ENCODE measurements at places on chromosomes 13 and 19. TPM values are rescaled to one million over a fixed set of nuclear protein-coding genes. Genes with fewer than 3 reads are reported as not detected.

Gene ATP8B3
- 1.6 TPM for total RNA-seq

DNA sequence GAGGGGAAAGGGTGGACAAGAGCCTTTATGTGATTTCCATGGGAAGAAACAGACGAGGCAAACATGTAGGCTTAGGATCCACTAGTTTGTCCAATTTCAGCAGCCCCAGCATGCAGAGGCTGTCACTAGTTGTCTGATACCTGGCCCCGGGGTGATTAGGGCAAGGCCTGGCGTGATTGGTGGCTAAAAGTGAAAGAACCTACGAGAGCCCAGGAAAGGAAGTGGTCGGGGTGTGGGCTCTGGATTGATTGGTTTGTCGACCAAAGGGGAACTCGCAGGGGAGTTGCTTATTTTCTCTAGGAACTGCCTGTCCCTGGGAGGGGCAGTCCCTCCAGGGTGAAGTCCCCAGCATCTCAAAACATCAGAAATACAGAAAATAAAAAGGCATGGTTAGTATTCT is 64.2 kb upstream of the UQCRFS1 start:
- H3K27me3 ChIP-seq, result no peaks in the 10 kb centered on the region
- no peak overlapping the region for H3K27ac ChIP-seq
- DNase-seq, result no peak
- H3K36me3 ChIP-seq, result no peaks in the 10 kb centered on the region

- H3K36me3 ChIP-seq, result no peaks in the 10 kb centered on the region
- H3K27ac ChIP-seq, result no peak overlapping the region
- H3K4me3 ChIP-seq, result no peak overlapping the region
- H3K4me1 ChIP-seq, result no peaks in the 10 kb centered on the region
- no peaks in the 10 kb centered on the region for H3K27me3 ChIP-seq
These were observed 62.0 kb downstream of the KL start for GRCh38 chr13:33078263-33078662.

Gene EBI3
- 0.36 TPM for total RNA-seq

Gene CILP2
- 0.18 TPM for total RNA-seq

GRCh38 chr13:27542220-27542619 is 78.1 kb downstream of the LNX2 start:
- peaks cover 1% of the 10 kb centered on the region for H3K4me1 ChIP-seq
- no peak for DNase-seq
- H3K27me3 ChIP-seq, result no peaks in the 10 kb centered on the region
- no peaks in the 10 kb centered on the region for H3K36me3 ChIP-seq

DNA sequence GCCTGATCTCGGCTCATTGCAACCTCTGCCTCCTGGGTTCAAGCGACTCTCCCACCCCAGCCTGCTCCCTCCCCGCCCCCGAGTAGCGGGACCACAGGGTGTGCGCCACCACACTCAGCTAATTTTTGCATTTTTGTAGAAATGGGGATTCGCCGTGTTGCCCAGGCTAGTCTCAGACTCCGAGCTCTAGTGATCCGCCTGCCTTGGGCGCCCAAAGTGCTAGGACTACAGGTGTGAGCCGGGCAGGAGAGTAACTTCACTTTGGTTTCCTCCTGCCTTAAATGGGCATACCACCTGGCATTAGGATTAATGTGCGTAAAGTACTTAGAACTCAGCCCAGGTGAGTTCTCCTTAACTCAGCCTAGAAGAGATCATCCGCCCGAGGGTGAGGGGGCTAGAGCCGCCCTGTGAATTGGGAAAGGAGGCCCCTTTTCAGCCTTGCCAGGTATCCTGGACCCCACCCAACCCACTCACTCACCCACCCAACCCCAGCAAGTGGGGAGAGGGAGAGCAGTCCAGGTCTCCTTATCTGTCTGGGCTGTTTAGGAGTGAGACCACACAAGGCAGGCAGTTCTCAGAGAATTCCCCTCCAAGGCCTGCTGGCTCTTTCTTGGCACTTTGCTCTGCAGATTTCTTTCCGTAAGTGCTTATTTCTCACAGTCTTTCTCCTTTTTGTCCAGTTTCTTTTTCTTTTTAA is 1.2 kb upstream of the ZFP36 start:
- peaks cover 27% of the 10 kb centered on the region for H3K4me1 ChIP-seq
- no peak overlapping the region for H3K4me3 ChIP-seq
- H3K27me3 ChIP-seq, result no peaks in the 10 kb centered on the region
- H3K27ac ChIP-seq, result 0 out of 2 replicates have a peak overlapping the region, but pooled peaks have one; percentile 5
- peaks cover 15% of the 10 kb centered on the region for H3K36me3 ChIP-seq

DNA sequence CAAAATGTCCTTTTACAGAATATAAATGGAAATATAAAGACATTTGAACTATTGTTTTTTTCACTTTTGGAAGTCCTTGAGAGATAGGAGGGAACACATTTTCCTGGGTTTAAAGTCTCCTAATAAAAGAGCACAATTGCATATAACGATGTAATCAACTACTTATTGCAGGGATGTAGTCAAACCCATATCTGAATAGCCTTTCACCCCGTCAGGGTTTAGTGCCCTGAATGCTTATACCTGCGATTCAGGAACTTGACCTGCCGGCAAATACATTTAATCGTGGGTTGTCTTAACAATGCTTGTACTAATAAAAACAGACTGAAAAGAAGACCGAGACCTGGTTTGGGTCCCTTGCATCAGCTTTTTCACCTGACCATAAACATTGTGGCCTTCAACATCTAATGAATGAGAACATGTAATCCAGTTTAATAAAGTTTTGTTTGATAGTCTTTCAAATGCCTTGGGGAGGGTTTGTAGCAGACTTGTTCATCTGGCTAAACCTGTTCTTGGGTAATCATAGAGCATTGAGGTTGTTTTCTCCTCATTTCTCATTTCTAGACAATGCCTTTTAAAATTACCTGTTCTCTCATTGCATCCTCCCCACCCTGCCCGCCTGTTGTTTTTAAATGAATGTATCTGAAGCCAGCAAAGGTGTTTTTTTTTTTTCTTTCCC is 7.0 kb downstream of the KLF5 start:
- peaks cover 6% of the 10 kb centered on the region for H3K4me1 ChIP-seq
- no peak overlapping the region for H3K27ac ChIP-seq
- no peak for DNase-seq
- H3K27me3 ChIP-seq, result no peaks in the 10 kb centered on the region
- H3K36me3 ChIP-seq, result peaks cover 5% of the 10 kb centered on the region

- no peaks in the 10 kb centered on the region for H3K4me1 ChIP-seq
- no peak overlapping the region for H3K27ac ChIP-seq
- no peaks in the 10 kb centered on the region for H3K36me3 ChIP-seq
- H3K4me3 ChIP-seq, result no peak overlapping the region
These were observed 68.3 kb downstream of the PEPD start for GRCh38 chr19:33453265-33453664.

- H3K36me3 ChIP-seq, result no peaks in the 10 kb centered on the region
- no peak for DNase-seq
- no peak overlapping the region for H3K4me3 ChIP-seq
- H3K4me1 ChIP-seq, result no peaks in the 10 kb centered on the region
- no peak overlapping the region for H3K27ac ChIP-seq
- no peaks in the 10 kb centered on the region for H3K27me3 ChIP-seq
These were observed 1846.5 kb downstream of the OLFM4 start for GRCh38 chr13:54875111-54875510.

DNA sequence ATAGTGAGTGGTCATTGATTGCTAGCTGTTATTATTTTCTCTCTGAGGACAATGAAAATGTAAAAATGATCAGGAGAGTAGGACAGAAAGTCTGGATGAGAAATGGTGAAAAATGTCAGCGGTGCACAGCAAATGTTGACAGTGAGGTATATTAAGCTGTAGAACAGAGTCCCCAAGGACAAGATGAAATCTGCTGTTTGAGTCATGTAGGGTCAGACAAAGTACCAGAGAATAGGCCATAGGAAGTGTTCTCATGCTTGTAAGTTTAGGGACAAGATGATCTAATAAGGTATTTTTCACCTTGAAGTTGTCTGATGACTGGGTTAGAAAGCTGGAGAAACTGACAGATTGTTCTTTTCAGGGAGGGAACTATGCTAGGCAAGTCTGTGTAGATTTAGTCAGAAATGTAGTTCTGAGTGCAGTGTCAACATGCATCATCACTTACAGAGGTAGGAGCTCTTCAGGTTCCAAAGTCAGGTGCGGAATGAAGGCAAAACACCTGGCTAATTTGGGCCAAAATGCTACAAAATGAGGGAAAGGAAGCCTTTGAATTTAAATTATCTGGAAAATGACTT is 369.3 kb downstream of the DLEU7 start:
- no peak overlapping the region for H3K27ac ChIP-seq
- H3K36me3 ChIP-seq, result no peaks in the 10 kb centered on the region
- no peak for DNase-seq
- no peaks in the 10 kb centered on the region for H3K4me1 ChIP-seq

Gene KLK10
- not detected for total RNA-seq

Gene AZU1
- total RNA-seq, result not detected

DNA sequence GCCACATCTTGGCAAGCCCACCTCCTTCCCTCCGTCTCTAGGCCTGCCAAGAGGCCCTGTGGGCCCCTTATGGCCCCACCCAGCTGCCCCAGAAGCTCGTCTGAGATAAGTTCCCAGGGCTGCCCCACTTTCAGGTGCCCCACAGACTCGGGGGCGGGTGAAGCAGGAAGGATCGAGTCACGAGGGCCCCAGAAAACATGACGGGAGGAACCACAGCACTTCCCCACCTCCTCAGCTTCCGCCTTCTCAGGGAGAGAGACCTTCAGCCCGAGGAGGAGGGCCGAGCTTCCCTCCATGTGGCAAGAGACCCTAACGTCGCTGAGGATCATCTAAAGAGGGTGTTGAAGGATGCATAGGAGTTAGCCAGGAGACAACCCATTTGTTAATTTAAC is 4.5 kb upstream of the IL12RB1 start:
- H3K27ac ChIP-seq, result no peak overlapping the region
- no peaks in the 10 kb centered on the region for H3K27me3 ChIP-seq
- H3K36me3 ChIP-seq, result no peaks in the 10 kb centered on the region
- H3K4me3 ChIP-seq, result no peak overlapping the region
- no peak for DNase-seq

DNA sequence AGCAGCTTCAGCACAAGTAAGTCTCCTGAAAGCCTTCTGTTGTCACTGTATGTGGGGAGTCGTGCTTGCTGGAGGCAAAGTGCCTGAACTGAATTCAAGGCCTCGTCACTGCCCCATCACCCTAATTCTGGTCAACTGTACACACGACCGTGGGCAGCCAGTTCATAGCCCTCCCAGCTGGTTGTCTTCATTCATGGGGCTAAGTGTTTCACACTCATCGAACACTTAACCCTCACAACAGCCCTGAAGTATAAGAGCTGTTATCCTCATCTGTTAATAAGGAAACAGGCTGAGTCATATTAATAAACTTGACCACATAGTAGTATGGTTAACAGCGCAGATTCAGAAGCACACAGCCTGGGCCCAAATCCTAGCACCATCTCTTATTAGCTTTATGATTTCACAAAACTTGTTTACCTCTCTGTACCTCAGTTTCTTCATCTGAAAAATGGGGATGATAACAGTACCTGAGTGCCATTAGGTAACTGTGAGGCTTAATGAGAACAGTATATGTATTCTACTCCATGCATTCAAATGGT is 66.7 kb downstream of the CDADC1 start:
- peak; percentile 65 for DNase-seq
- peak overlapping the region; percentile 97 for H3K27ac ChIP-seq
- no peaks in the 10 kb centered on the region for H3K27me3 ChIP-seq
- peaks cover 3% of the 10 kb centered on the region for H3K36me3 ChIP-seq
- H3K4me3 ChIP-seq, result no peak overlapping the region

DNA sequence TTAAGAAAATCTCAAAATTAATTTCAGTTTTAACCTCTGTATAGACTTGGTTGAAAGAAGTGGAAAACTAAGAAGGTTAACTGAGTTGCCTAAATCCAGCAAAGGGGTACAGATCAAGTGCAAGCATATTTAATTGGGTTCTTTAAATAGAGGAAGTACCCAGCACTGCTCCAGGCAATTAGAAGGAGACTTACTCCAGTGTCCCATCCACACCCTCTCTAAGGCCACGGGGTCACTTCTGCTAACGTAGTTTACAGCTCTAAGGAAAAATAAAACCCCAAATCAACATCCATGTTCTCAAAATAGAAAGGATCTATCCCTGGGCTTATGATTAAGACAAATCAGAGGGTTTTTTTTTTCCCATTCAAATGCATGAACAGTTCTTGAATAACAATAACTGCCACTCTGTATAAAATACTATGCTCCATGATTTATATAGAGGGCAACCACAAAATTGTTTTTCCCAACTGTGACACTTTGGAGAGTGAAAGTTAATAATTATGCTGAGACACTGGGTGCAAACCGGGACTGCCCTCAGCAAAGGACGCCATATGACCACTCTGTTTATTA is 4.6 kb downstream of the FRY start:
- peaks cover 16% of the 10 kb centered on the region for H3K4me1 ChIP-seq
- DNase-seq, result no peak
- H3K27ac ChIP-seq, result no peak overlapping the region
- no peaks in the 10 kb centered on the region for H3K27me3 ChIP-seq
- H3K4me3 ChIP-seq, result no peak overlapping the region
- H3K36me3 ChIP-seq, result no peaks in the 10 kb centered on the region

GRCh38 chr13:43139921-43140320 is 116.5 kb downstream of the DNAJC15 start:
- H3K27me3 ChIP-seq, result peaks cover 28% of the 10 kb centered on the region
- H3K27ac ChIP-seq, result no peak overlapping the region
- DNase-seq, result no peak
- no peaks in the 10 kb centered on the region for H3K4me1 ChIP-seq

Gene RASAL3
- not detected for total RNA-seq

DNA sequence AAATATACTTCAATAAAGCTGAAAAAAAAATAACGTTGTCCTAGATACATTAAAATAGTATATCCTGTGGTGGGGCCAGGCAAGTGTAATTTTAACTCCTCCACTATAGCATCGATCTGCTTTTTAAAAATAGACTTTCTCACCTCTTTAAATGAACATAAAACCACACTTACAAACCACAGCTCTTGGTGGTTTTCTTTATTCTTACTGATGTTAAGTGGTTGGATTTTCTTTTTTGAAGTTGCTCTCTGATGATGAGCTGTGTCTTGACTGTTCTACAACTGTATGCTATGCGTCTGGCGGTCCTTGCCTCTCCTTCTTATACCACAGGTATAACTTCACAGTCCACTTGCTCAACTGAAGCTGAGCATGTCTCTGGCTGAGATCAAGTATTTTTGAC is 721.5 kb upstream of the KLHL1 start:
- no peaks in the 10 kb centered on the region for H3K4me1 ChIP-seq
- no peak overlapping the region for H3K4me3 ChIP-seq
- no peaks in the 10 kb centered on the region for H3K36me3 ChIP-seq

All from IMR-90 (cell line).